ENCODE measurements at places on chromosomes 6 and 20.

- no peaks in the 10 kb centered on the region for H3K36me3 ChIP-seq
- no peak for DNase-seq
Observed at GRCh38 chr6:167910652-167911051, 83.9 kb downstream of the AFDN start.

- no peaks in the 10 kb centered on the region for H3K4me1 ChIP-seq
- no peaks in the 10 kb centered on the region for H3K36me3 ChIP-seq
- H3K27me3 ChIP-seq: no peaks in the 10 kb centered on the region
- H3K4me3 ChIP-seq: no peak overlapping the region
- no peak overlapping the region for H3K27ac ChIP-seq
Observed at GRCh38 chr6:71349976-71350615, 61.5 kb downstream of the OGFRL1 start.

GRCh38 chr6:167141667-167142432, 15.9 kb downstream of the GPR31 start:
- no peak overlapping the region for H3K27ac ChIP-seq
- DNase-seq: peak; percentile 36
- no peaks in the 10 kb centered on the region for H3K4me1 ChIP-seq
- H3K27me3 ChIP-seq: no peaks in the 10 kb centered on the region
- no peaks in the 10 kb centered on the region for H3K36me3 ChIP-seq

- H3K36me3 ChIP-seq: no peaks in the 10 kb centered on the region
- no peak overlapping the region for H3K4me3 ChIP-seq
- H3K27ac ChIP-seq: no peak overlapping the region
- no peaks in the 10 kb centered on the region for H3K4me1 ChIP-seq
- no peak for DNase-seq
Observed at GRCh38 chr6:1504465-1504864, 105.2 kb upstream of the FOXC1 start.

- no peaks in the 10 kb centered on the region for H3K36me3 ChIP-seq
- no peak overlapping the region for H3K4me3 ChIP-seq
- no peak for DNase-seq
- H3K27me3 ChIP-seq: no peaks in the 10 kb centered on the region
Observed at GRCh38 chr20:35796571-35796970, 24.8 kb downstream of the PHF20 start.

Measured in MM.1S (cell line).